ENCODE measurements at places on chromosomes 4 and X.

DNA sequence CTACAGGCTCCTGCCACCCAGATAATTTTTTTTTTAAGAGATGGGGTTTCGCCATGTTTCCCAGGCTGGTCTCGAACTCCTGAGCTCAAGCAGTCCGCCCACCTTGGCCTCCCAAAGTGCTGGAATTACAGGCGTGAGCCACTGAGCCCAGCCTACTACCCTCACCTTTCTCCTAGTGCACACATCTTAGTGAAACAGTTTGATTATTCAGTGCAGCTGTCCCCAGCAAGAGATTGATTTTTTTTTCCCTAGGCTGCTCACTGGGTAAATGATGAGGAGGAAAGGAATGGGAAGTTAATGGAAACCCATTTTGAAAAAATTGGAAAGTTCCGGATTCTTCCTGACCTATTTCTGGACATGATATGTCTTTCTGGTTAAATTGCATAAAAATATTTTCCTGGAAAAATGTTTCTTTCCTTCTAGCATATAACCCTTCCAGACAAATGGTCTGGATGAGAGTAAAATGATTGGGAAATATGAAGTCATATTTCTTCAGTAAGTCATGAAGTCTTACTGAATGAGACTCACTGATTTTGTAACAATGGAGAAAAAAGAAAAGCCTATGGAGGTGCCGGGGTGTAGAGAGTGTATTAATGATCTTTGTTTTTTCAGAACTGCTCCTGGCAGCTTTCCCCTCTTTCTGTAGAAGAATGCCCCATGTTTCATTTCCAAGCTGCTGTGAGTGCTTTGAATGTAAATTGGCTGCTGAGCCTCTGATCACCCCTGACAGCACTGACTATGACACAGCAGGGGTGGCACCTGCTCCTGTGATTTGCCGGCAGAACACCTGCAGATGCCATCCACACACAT is 19.5 kb upstream of the ZNF41 start:
- no peak for DNase-seq

- DNase-seq, result no peak
These were observed 163.2 kb downstream of the HHIP start for GRCh38 chr4:144809056-144809640.

- no peak for DNase-seq
These were observed 25.2 kb upstream of the NPFFR2 start for GRCh38 chr4:72006586-72006985.

GRCh38 chr4:31080887-31081286 is 360.7 kb downstream of the PCDH7 start:
- no peak for DNase-seq

GRCh38 chrX:10756441-10756840 is 136.1 kb upstream of the MID1 start:
- no peak for DNase-seq
